Naive thymus-derived CD8-positive, alpha-beta T cell (primary cell): ENCODE measurements at places on chromosomes 4 and X.

- no peak for DNase-seq
Measured at GRCh38 chrX:42818151-42818921, 40.4 kb upstream of the PPP1R2C start.

- DNase-seq = no peak
Measured at GRCh38 chr4:114603497-114603896, 4.9 kb downstream of the UGT8 start.

GRCh38 chr4:36165631-36166005 lies 78.7 kb downstream of the ARAP2 start:
- DNase-seq = no peak

DNA sequence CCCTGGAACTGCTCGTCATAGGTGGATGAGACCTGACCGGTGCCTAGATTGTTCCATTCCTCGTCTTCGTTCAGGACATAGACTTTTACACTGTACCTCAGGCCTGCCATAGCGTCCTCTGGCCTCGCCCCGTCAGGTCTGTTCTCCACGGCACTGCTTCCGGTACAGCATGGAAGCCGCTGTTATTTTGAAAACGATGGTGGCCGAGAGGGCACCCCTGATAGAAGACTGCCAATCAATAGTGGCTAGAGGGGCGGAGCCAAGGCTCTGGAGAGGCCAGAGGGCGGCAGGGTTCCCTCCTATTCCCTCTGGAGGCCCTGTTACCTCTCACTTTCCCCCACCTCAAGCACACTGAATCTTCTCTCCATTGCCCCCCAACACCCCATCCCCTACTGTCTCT lies at the start of gene PPP4R3C:
Gene PPP4R3C (minus strand): TSS at position 155 of the 400 bp plus-strand sequence. CDS start 45 bp downstream, at position 110.
- no peak for DNase-seq

- DNase-seq = no peak
Measured at GRCh38 chrX:40543661-40544328, 37.0 kb upstream of the ATP6AP2 start.

GRCh38 chr4:8171984-8172924 lies 13.6 kb upstream of the ABLIM2 start:
- DNase-seq = no peak

GRCh38 chr4:140790765-140791164 lies 34.6 kb upstream of the TBC1D9 start:
- no peak for DNase-seq

DNA sequence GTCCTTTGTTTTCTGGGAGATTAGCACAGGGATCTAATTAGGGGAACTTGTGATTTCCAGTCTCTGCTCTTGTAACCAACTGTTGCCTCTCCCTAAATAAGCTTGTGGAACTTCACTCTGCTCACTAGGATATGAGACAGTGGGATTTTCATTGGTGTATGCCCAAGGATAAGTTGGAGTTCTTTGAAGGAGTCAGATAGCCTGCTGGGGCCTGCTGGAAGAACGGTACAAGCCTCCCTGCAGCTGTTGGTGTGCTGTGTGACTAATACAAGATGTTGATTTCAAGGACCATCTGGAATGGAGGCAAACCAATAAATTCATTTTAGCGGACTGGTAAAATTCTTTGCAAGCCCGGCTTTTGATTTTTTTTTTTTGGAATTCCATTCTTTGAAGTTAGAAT lies 167.0 kb downstream of the AASDH start:
- DNase-seq = no peak

DNA sequence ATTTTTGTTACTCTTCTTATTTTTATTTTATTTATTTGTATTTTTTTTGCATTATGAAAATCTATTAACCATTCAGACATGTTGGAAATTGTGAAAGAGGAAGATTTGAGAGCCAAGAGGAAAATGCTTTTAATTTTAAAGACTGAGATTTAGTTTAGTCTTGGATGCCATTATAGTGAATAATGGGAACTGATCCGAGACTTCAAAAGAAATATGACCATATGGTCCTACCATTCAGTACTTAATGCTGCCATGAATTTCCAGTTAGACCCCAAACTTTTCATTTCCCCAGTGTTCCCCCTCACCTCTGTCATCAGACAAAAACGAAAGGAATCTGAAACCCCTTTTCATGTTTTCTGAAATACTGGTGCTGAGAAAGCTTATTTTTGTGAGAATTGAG lies 95.5 kb downstream of the TENM3 start:
- no peak for DNase-seq

GRCh38 chr4:147787204-147787603 lies 55.3 kb downstream of the ARHGAP10 start:
- DNase-seq = no peak
